Activated CD4-positive, alpha-beta memory T cell treated with anti-CD3 and anti-CD28 coated beads, Interleukin-2, amount 10 ng/mL, durations not matched to agents 7 days and 5 days (primary cell): ENCODE measurements at places on chromosomes 3 and 15. TPM values are rescaled to one million over a fixed set of nuclear protein-coding genes. Genes with fewer than 3 reads are reported as not detected.

Gene COL6A5
- 0.05 TPM for total RNA-seq

Gene NXPE3
- total RNA-seq: 23.6 TPM

Gene SCG3
- total RNA-seq: not detected

Gene TMEM41A
- total RNA-seq: 21.4 TPM

Gene STIMATE
- total RNA-seq: 34.7 TPM

Gene KCNMB3
- 1.3 TPM for total RNA-seq

Gene KNG1
- total RNA-seq: not detected

Gene NANOGP8
- not detected for total RNA-seq

Gene UBE2E2
- total RNA-seq: 1.3 TPM

Gene HEXA
- 110 TPM for total RNA-seq

Gene GTF2E1
- total RNA-seq: 28.7 TPM

Gene ATP8B4
- 19.9 TPM for total RNA-seq

Gene SCN11A
- not detected for total RNA-seq

Gene ANKRD34C
- total RNA-seq: not detected

Gene PLSCR2
- not detected for total RNA-seq

Gene TF
- 0.15 TPM for total RNA-seq

Gene STRIT1
- not detected for total RNA-seq

Gene FBXW12
- not detected for total RNA-seq

Gene RBPMS2
- total RNA-seq: not detected

Gene CFAP20DC
- 1.4 TPM for total RNA-seq

Gene EPHB3
- 0.71 TPM for total RNA-seq

Gene GOLGA6L4
- 1.7 TPM for total RNA-seq

Gene WDR93
- total RNA-seq: not detected

Gene NEK11
- 2.8 TPM for total RNA-seq

Gene GPR160
- 13.8 TPM for total RNA-seq

Gene CHRNA7
- total RNA-seq: not detected

Gene RSL24D1
- 107 TPM for total RNA-seq

Gene CX3CR1
- 5.5 TPM for total RNA-seq
